ENCODE measurements at places on chromosomes 6 and 20.

- DNase-seq = no peak
These were observed 66.0 kb upstream of the STX16 start for GRCh38 chr20:58584881-58585752.

DNA sequence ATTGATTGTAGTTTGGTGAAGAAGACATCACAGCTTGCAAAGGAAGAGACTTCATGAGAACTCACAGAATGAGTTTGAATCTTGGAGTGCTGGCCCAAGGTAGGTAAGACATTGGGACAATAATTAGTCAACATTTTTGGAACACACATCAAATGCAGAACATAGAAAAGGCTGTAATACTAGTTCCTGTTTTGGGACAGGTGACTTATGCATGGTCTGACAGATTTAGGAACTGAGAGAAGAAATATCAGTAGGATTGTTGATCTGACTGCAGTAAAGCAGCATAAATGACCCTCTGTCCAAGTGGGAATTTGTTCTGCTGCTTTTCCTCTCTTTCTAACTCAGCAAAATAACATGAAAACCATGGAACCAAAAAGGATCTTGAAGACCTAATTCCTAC lies 102.3 kb upstream of the MAP3K7 start:
- DNase-seq = no peak

GRCh38 chr6:50791900-50792508 lies 26.7 kb upstream of the TFAP2B start:
- DNase-seq = no peak

DNA sequence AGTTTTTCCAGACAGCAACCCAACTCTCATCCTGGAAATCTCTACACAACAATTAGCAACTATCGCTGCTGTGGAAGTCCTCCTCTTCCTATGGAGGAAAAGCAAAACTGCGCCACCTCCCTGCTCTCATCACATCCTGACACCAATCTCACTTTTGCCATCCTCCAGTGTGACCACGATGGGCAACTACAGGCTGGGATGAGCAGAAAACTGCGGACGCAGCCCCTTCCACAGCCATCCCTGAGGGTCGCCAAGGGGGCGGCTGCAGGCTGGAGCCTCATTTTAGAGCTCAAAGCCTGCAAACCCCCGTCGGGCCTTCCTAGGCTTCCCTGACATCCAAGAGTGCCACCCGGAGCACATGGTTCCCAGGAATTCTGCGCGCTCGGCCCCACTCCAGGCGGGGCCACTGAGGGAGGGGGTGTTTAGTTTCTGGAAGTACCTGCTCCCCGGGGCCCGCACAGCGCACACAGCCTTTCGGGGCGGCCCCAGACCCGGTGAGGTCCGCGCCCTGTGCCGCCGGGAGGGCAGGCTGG lies 1.2 kb downstream of the TCFL5 start:
- no peak for DNase-seq

DNA sequence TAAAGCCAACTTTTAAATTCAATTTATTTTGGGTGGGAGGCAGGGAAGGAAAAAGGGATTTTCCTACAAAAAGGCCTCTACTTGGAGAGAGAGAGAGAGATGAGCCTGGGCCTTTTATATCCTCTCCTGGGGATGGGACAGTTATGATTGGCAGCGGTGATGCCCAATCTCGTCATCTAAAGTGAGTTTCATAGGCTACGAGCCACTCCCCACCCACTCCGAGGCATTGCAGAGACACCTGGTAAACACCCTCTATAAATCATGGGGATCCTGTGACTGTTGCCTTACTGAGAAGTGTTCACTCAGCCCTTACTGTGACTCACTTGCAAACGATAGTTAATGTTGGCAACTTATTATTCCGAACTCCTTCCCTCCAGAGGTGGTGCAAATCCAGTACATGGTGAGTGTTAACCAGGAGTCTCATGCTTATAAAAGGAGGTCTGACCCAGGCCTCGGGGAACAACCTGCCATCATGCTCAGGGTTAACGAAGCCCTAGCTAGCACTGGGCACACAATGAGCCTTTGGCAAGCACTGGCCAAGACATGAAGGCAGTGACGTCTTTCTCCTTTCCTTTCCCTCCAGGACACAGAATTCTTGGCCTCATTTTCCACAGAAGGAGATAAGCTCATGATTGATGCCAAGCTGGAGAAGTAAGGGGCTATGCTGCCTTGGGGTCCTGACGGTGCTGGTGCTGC lies 20.5 kb downstream of the BPIFB4 start:
- no peak for DNase-seq

DNA sequence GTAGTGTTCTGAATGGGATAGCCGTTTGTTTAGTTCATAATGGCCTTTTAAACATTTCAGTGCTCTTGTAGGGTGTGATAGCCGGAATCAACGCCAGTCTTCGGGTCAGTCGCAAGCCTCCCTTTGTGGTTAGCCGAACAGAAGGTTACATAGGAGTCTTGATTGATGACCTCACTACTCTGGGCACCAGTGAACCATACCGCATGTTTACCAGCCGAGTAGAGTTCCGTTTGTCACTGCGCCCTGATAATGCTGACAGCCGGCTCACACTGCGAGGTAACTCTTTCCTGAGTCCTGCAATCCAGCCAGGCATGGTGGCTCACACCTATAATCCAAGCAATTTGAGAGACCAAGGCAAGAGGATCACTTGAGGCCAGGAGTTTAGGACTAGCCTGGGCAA lies 20.4 kb downstream of the MTO1 start:
- no peak for DNase-seq

- DNase-seq = no peak
These were observed 19.9 kb upstream of the THEMIS start for GRCh38 chr6:127920804-127921203.

DNA sequence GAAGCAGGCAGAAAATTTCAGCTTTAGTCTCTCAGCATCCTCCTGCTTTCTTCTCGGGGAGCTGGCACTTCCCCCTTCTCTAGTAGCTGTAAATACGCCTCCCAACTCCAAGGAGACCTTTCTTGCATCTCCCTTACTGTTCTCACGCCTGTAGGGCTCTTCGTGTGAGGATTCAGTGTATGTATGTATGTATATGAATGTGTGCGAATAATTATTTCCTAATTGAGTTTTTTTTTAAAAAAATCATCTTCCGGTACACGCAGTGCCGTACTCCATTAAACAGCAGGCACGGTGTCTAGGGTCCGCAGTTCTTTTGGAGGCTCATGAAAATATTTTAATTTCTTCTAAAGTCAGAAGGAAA lies 85.4 kb downstream of the HFE start:
- DNase-seq = no peak

GRCh38 chr20:12012241-12013222 lies 94.8 kb downstream of the BTBD3 start:
- no peak for DNase-seq

GRCh38 chr6:167708501-167709094 lies 118.1 kb upstream of the AFDN start:
- no peak for DNase-seq

DNA sequence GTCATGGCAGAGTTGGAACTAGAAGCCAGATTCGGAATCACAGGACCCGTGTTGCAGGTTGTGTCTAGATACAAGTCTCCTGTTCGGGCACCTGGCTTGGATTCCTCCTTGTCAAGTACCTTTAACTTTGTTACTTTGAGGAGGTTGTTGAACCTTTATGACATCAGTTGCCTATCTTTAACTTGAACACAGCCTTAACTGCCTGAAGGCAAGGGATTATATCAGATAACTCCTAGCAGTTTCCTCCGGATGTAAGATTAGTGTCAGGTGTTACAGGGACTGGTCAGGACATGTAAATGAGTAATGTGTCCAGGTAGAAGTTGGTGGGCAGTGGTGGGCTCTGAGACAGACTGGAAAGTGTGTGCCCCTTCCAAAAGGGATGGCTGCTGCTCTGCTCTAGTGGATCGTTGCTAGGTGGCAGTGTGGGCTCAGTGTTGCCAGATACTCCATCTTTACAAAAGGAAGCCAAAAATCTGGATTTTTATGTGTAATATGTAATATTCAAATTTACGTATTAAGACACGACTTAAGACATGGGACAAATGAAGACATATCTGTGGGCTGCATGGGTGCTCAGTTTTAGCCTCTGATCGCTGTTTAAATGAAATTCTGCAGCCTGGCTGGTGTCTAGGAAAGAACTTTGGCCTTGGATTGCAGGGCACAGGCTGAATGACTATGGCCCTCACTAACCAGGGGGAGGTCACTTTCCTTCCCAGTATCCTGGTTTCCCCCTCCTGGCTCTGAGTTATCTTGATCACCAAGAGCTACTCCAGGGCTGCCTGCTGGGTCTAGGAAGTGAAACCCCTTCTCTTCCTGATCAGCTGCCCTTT lies 27.1 kb downstream of the CHMP4B start:
- no peak for DNase-seq

GRCh38 chr20:7728338-7728737 lies 211.9 kb downstream of the HAO1 start:
- no peak for DNase-seq

- DNase-seq = no peak
These were observed 11.3 kb upstream of the AFDN start for GRCh38 chr6:167815296-167815980.

DNA sequence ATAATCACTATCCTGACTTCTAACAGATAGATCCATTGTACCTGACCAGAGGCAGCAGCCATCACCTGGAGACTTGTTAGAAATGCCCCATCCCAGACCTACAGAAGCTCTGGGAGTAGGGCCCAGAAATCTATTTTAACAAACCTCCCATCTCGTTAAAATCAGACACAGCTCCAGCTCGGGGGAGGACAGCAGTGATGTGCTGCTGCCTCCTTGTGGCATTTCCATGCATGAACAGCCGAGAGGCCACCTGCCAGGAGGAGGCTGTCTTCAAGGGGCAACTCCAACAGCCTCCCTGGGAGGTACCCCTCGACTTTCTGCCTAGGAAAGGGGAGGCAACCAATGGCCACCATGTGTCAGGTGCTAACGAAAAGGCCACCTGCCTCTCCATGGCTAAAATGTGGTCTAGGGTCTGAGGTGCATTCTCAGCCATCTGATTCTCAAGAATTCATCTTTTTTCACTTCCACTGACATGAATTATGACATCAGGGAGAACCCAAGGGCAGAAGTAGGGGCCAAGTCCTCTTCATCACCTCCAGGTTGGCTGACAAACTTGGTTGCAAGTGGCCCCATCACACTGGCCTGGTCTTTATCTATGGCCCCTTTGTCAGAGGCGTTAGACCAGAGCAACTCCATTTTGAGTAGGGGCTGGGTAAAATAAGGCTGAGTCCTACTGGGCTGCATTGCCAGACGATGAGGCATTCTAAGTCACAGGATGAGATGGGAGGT lies 12.2 kb upstream of the KCNK15 start:
- peak; percentile 50 for DNase-seq

GRCh38 chr20:44924541-44924940 lies 14.7 kb downstream of the PABPC1L start:
- no peak for DNase-seq

DNA sequence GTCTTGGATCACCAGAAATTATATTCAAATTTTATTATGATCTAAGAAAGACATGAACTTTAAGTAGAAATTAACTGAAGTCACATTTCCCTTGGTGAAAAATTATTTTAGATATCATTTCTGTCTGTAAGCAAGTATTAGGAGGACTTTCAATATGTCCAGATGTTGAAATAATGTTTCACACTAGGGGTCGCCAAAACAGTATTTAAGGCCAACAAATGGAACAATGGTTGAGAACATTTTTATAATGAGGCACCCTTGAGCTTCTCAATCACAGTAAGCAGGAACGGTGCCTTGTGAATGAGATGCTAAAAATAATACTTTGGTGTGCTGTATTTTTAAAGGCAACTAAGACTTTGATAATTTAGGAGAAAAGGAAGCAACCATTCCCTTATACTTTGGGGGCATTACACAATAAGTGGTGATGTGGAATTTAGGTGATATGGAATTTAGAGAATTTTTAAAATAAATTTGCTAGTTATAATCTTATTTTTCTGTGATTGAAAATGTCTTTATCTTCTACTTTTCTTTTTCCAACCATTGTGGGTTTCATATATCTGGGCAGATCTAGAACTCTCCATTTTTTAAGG lies 9.6 kb upstream of the SF3B5 start:
- DNase-seq = no peak

GRCh38 chr6:35183935-35184334 lies 29.8 kb upstream of the SCUBE3 start:
- no peak for DNase-seq

- DNase-seq = no peak
These were observed 57.9 kb upstream of the DACT2 start for GRCh38 chr6:168377484-168377855.
